ENCODE measurements at places on chromosomes 6 and 20.

DNA sequence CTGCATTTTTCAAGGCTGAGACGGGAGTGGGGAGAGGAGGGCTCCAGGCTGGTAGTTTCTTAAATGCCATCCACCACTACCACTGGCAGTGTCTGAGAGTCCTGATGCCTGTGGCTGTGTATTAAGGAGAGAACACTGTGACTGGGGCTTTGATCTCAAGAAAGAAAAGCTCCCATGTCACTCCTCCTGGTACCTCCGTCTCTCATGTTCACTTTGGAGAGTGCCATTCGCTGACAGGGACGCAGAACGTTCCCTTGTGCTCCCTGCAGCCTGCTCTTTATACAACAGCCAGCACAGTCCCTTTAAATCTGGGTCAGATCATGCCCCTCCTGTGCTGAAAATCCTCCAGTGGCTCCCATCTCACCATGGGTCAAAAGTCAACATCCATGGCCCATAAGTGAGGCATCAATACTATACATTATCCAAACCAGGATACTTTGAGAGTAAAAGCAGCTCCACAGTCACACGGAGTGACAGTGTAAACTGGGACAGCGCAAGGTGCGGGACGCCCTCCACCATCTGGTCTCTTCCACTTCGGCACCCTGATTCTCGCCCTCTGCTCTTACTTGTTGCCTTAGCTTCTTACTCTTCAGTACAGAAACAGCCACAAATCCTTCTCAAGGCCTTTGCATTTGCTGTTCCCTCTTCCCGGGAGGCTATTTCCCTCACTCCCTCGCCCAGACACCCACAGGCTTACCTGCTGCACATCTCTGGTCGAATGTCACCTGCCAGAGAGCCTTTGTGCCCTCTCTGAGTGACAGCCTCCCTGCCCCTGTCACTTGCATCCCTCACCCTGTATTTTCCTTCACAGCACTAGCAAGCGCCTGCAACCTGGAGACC lies 20.0 kb downstream of the PDYN start:
- DNase-seq = no peak

DNA sequence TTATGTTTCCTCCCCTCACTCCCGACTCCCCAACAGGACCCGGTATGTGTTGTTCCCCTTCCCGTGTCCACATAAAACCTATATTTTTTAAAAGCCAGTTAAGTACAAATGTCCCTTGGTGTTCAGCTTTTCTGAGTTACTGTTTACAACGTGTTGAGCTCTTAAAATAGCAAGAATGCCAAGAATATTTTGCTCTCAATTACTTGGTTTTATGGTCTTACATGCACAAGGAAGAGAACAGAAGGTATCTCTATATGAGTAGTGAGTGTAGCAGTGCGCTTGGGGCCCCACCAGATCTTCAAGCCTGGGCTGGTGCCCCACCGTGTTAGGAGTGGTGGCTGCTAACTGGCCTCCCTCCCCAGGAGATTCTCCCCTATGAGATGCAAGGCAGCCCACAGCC lies 75.3 kb downstream of the RIN2 start:
- DNase-seq = no peak

GRCh38 chr6:98827295-98828159 lies 6.8 kb upstream of the POU3F2 start:
- no peak for DNase-seq

DNA sequence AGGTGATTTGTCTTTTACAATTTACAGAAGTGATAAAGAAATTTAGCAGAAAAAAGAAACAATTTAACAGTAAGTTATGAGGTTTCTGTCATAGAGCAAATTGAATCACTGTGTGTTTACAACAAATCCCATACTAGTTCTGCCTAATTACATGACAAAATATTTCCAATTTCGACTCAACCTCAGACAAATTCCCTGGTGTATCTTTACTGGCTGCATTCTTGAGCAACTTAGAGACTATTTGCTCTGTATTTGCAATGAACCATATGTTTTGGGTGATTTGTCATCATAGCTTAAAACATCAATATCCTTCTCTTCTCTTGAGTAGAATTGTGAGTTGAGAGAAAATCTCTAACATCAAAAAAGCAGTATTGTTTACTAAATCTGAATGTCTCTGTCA lies 128.7 kb downstream of the SIM1 start:
- no peak for DNase-seq

DNA sequence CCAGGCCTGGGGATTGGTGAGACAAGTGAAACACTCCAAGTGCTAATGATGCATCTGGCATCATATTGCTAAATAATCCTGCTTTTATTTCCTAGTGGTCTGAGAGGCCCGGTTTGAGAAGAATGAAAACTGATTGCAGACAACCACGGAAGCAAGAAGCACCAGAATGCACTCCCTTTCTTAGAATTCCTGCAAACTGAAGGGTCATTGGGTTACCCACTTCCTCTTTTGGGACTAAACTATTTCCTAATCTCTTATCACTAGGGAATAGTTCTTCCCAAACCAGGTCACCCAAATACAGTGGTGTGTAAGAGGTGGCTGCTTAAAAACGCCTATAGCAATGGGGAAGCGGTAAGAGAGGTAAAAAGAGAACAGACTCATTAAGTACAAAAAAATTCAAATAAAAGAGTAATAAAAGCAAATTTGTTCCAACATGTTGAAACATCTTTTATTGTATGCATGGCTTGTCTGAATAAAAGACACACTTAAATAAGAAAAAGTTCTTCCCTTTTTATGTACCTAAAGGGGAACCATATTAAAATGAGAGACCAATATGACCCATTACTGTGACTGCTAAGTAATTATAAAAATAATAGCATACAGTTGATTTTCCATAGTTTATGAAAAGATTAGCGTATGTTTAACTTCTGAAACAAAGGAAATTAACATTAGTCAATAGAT lies 125.8 kb downstream of the MYB start:
- DNase-seq = no peak

DNA sequence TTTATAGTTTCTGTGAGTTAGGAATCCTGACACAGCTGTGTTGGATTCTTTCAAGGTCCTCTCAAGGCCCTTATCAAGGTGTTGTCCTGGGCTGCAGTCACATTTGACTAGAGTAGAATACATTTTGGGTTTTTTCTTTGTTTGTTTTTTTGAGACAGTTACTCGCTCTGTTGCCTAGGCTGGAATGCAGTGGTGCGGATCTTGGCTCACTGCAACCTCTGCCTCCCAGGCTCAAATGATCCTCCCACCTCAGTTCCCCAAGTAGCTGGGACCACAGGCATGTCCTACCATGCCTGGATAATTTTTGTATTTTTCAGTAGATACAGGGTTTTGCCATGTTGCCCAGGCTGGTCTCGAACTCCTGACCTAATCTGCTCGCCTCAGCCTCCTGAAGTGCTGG lies 15.7 kb downstream of the NFYA start:
- DNase-seq = no peak

DNA sequence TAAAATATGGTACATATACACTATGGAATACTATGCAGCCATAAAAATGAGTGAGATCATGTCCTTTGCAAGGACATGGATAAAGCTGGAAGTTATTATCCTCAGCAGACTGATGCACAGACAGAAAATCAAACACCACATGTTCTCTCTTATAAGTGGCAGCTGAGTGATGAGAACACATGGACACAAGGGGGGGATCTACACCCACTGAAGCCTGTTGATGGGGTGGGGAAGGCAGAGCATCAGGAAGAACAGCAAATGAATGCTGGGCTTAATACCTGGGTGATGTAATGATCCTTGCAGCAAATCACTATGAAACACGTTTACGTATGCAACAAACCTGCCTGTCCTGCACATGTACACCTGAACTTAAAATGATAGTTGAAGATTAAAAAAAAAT lies 71.3 kb downstream of the MANEA start:
- no peak for DNase-seq

GRCh38 chr6:147150293-147150692 lies 53.9 kb upstream of the STXBP5 start:
- no peak for DNase-seq

- DNase-seq = no peak
Measured at GRCh38 chr6:168408504-168409136, 32.4 kb upstream of the SMOC2 start.

DNA sequence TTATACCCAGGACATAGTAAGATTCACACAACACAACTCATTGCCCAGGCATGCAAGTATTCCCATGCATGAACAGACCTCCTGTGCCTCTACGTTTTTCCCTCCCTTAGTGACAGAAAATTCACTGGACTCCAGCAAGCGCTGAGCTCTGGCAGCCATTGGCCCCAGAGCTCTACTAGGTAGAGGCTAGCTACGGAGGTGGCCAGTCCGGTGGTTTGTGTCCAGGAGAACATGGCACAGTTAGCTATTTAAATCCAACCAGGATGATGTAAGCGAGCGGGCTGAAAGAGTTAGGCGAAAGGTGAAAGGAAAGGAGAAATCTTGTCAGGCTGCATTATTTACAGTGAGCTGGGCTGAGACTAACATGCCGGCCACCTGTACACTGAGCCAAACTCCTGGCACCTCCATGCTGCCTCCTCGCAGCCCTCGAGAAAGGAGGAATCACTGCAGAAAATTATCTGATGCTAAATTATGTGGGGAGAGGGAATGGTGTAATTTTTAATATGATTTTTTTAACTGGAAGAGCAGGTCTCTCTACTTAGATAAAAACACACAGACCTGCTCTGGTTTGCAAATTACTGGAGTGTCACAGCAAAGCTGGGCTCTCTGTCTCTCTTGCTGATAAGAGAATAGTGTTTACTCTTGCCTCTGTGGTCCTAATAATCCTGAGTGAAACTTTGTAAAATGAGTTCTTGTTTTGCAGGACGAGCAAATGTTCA lies 50.1 kb upstream of the ARMC2 start:
- no peak for DNase-seq

GRCh38 chr6:115241373-115241772 lies 819.3 kb downstream of the FRK start:
- DNase-seq = no peak

- no peak for DNase-seq
Measured at GRCh38 chr20:37892001-37892400, 10.9 kb upstream of the VSTM2L start.

DNA sequence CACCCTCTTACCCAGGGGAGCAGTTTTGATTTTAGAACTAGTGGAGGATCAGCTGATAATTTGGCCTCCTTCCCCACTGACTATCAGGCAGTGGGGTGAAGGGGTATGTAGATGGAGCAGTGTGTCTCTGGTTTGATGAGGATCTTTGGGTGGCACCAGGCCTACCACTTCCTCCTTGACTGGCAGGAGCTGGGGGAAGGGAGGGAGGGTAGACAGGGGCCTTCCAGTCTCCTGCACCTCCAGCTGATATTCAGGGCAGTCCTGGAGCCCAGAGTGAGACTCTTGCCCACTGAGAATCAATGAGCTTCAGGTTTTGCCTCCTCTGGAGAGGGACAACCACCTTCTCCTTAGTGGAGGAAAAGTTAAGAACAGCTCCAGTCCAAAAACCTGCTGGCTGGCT lies 3.2 kb downstream of the DEF6 start:
- no peak for DNase-seq

DNA sequence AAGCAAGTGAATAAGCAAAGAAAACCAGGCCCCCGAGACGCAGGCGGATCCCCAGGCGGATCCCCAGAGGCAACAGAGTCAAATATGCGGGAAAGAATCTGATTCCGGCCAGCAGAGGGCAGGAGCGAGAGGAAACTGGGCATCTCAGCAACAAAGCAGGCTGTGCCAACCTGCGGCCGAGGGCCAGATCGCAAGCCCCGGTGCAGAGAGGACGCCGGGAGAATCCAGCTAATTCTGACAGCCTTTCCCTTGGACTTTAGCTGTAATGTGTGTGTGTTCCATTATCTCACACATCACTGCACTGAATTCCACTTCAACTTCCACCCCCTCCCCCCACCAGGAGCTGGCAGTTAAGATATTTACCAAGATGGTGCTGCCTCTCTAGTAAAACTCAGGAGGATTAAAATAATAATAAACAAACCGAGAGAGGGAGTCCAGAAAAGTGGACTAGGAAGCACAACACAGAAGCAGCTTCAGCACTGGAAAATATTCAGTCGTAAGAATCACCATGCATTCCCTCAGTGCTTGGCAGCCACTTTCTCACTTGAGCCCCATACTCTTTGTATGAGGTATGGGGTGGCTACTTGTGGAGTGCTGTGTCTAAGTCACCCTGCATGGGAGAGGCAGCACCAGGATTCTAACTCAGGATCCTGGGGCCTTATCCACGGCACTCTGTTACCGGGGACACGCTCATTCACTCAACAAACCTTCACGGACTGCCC lies 66.2 kb upstream of the SNX9 start:
- DNase-seq = peak; percentile 89

GRCh38 chr20:63580796-63581461 lies 6.9 kb upstream of the HELZ2 start:
- peak; percentile 69 for DNase-seq

- no peak for DNase-seq
Measured at GRCh38 chr6:114520976-114521375, 178.2 kb upstream of the HS3ST5 start.

DNA sequence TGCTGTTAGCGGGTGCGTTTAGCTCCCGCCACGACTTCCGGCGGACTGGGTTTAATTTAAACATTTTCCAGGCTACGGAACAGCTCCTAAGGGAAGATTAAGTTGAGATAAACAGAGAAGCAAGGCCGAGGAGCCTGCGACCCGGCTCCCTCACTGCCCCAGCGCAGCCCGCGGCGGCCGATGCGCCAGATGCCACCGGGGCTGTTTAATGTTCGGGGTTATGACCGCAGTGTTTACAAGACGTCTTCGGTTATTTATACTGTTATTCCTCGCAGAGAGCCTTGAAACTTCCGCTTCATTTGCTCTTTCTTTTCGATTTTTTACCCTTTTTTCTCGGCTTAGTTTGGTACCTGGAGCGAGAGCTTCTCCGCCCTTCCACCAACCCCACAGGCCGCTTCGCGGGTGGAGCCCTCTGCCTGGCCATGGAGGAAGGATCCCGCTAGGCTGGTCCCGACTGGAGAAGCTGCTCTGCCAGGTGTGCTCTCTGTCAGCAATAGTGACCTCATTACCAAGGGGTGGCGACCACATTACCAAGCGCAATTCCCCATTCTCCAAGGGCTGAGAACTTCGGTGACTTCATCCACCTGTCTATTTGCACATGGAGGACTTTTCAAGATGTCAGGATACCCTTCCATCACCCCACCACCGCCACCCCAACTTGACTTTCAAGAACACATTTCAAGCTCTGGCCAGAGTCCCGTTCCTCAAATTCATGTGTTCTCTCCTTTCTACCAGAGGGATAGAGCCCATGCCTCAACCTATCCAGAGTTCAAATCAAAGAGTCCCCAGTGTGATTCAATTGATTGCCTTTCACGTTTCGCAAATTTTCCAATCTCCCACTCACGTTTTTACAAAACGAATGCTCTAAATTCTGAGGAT lies 4.1 kb downstream of the TCF21 start:
- DNase-seq = no peak

DNA sequence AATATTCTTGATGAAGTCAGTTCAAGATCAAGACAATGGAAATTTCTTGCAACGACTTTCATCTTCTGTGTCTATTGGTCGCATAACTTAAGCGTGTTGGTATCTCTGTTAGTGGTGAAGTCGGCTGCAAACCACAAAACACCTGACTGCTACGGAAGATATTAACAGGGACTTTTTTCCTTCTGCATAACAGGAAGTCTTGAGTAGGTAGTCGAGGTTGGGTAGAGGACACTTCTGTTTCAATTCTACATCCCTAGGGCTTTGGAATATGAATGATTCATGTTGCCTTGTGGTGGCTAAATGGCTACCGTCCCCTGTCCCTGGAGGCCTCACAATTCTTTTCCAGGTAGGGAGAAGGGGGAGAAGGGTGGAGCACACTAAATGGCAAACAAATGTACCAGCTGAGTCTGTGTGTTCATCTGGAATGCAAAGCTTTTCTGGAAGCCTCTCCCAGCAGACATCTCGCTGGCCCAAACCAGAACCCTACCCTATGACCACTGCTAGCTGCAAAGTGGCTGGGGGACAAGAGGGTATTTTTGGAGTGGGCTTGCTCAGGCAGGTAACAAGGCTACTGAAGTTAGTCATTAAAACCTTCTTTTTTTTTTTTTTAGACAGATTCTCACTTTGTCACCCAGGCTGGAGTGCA lies 34.6 kb upstream of the NKX2-2 start:
- DNase-seq = peak; percentile 44

All from activated CD4-positive, alpha-beta T cell treated with anti-CD3 and anti-CD28 coated beads, Interleukin-2, amount 50 U/mL, for 48 hours (primary cell).